ENCODE measurements at places on chromosomes 4 and X. TPM values are rescaled to one million over a fixed set of nuclear protein-coding genes. Genes with fewer than 3 reads are reported as not detected.

- no peak for DNase-seq
Observed at GRCh38 chrX:54444752-54445151, 4.5 kb downstream of the TSR2 start.

The TBC1D8B gene
- total RNA-seq: 0.43 TPM

The PRSS12 gene
- total RNA-seq: not detected

DNA sequence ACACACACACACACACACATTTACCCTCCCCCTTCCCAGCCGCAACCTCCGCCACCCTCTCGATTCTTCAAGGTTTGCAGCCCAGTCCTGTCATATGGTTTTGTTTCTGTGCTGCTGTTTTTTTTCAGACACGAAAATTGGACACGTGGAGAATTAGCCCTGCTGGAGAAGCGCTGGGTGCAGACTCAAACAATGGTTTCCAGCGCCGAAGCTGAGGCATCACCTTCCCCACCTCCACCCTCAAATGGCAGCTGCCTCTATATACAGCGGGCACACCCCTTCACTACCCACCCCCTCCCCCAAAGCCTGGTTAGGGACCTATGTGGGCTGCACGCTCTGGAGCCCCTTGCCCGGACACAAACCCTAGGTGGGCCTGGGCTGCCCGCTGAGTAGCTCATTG is 87.9 kb downstream of the BCOR start:
- DNase-seq: no peak

- DNase-seq: no peak
Observed at GRCh38 chr4:171621646-171622045, 191.6 kb upstream of the GALNTL6 start.

The EXOC1L gene
- total RNA-seq: not detected

GRCh38 chr4:91325495-91325894 is 978.3 kb upstream of the GRID2 start:
- DNase-seq: no peak

DNA sequence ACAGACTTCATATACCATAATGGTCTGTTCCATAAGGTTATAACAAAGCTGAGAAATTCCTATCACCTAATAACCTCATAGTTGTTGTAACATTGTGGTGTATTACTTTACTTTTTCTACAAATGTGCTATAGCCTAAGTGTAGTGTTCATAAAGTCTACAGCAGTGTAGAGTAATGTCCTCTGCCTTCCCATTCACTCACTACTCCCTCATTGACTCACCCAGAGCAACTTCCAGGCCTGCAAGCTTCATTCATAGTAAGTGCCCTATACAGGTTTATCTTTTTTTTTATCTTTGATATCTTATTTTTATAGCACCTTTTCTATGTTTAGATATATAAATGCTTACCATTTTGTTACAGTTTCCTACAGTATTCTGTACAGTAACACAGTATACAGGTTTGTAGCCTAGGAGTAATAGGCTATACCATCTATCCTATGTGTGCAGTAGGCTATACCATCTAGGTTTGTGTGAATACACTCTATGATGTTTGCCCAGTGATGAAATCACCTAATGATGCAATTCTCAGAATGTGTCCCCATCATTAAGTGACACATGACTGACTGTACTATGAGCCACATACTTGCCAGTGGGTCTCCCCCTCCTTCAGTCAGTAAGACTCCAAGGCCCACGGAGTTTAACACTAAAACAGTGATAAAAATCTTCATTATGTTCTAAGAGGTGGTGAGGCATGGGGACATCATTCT is 299.9 kb downstream of the UNC5C start:
- no peak for DNase-seq

DNA sequence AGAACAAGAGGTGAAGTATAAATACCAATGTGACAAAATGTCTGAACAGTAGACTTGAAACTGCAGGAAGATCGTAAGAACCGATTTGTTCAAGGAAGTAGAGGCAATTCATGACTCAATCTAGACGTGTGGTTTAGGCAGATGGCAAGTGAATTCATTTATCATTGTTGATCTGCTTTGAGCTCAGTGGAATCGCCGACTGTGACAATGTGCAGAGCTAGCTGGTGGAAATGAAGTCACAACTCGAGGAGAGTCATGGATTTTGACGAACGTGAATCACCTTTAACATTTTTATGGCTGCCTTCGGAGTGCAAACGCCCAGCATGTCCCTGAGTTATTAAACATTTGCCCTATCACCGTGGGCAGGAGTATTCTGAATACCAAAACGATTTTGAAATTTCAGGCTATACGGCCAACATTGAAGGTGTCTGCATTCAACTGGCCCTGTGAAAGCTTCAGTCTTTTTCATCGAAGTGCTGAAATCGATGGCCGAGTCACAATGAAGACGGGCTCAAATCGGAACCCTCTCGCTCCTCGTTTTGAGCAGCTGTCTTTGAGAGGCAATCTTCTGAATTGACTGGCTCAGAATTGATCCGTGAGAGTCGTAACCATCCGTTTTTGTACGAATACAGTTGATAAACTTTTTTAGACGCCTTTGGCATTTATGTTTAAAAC is 689 bp upstream of the OGT start:
- DNase-seq: peak; percentile 56

- no peak for DNase-seq
Observed at GRCh38 chr4:113173126-113173792, 123.8 kb downstream of the ANK2 start.
